ENCODE measurements at places on chromosomes 13 and 19. TPM values are rescaled to one million over a fixed set of nuclear protein-coding genes. Genes with fewer than 3 reads are reported as not detected.

DNA sequence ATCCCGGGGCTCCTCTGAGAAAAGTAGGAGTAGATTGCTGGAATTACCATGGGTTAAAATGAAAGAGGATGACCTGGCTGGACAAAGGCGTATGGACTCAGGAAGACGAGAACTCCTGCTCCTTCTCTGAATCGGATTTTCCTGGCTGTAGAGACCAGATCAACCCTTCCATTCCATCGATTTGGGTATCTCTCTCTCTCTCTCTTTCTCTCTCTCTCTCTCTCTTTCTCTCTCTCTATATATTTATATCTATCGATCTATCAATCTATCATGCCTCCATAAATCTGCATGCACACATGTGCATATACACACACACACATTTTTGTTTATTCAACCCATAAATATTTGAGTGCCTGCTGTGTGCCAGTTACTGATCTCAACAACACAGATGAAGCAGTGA lies 234.9 kb downstream of the LMO7 start:
- no peaks in the 10 kb centered on the region for H3K4me1 ChIP-seq
- H3K27me3 ChIP-seq, result peaks cover 3% of the 10 kb centered on the region
- no peak overlapping the region for H3K27ac ChIP-seq
- no peak for DNase-seq
- no peaks in the 10 kb centered on the region for H3K36me3 ChIP-seq

GRCh38 chr19:2503521-2504109 lies 27.7 kb downstream of the GADD45B start:
- H3K4me3 ChIP-seq, result no peak overlapping the region
- H3K27me3 ChIP-seq, result peaks cover 9% of the 10 kb centered on the region
- H3K4me1 ChIP-seq, result peaks cover 17% of the 10 kb centered on the region
- H3K27ac ChIP-seq, result peak overlapping the region; percentile 81
- no peak for DNase-seq

GRCh38 chr13:47168066-47168465 lies 271.2 kb upstream of the HTR2A start:
- H3K4me3 ChIP-seq, result no peak overlapping the region
- no peak for DNase-seq
- H3K36me3 ChIP-seq, result no peaks in the 10 kb centered on the region

DNA sequence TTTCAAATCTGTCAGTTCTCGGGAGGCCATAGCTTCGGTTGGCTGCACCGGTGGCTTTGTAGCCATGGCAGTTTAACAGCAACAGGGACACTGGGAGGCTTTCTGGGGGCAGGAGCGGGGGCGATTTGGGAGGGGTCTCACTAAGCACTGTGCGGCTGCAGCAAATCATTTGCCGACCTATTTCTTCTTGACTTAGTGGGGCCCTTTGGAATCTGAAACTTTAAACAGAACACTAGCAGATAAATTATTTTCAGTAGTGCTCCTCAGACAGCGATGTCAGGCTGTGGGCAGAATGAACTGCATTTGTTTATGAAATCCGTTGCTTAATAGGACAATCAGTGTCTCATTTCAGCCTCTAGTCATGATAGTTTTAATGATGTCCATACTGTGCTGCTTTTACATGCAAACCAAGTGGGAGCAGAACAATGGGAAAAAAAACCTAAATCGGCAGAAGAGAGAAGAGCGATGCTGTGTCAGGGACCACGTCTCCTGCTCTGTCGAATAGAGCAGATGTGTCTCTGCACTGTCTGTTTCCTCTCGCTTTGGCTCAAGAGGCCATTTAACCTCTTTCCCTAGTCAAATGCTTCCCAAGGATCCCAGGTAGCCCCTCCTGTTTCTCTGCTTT lies 211.9 kb downstream of the OLFM4 start:
- no peak overlapping the region for H3K4me3 ChIP-seq
- no peak for DNase-seq
- H3K27me3 ChIP-seq, result peaks cover 47% of the 10 kb centered on the region
- H3K4me1 ChIP-seq, result peaks cover 2% of the 10 kb centered on the region
- no peak overlapping the region for H3K27ac ChIP-seq

- H3K4me1 ChIP-seq, result no peaks in the 10 kb centered on the region
- H3K4me3 ChIP-seq, result no peak overlapping the region
- no peak overlapping the region for H3K27ac ChIP-seq
- H3K27me3 ChIP-seq, result no peaks in the 10 kb centered on the region
- H3K36me3 ChIP-seq, result peaks cover 6% of the 10 kb centered on the region
These were observed 61.4 kb downstream of the KDM4B start for GRCh38 chr19:5030136-5030820.

GRCh38 chr13:56706485-56706884 lies 434.2 kb upstream of the PRR20A start:
- no peak overlapping the region for H3K27ac ChIP-seq
- no peak overlapping the region for H3K4me3 ChIP-seq
- H3K36me3 ChIP-seq, result no peaks in the 10 kb centered on the region
- H3K27me3 ChIP-seq, result no peaks in the 10 kb centered on the region
- no peak for DNase-seq
- H3K4me1 ChIP-seq, result peaks cover 2% of the 10 kb centered on the region

DNA sequence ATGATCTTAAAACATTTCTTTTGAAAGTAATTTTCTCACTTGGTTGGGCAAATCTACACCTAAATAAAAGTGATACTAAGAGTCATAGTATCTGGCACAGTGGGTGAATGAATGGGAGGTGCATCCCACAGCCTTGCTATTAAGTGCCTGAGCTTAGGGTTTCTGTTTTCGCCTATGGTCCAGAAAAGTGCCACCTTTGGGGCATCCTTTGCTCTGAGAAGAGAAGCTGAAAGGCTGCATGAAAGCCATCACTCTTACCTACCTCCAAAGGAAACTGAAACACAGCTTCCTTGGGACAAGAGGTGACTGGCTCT lies 55.6 kb upstream of the AKAP11 start:
- no peaks in the 10 kb centered on the region for H3K27me3 ChIP-seq
- DNase-seq, result no peak
- no peak overlapping the region for H3K27ac ChIP-seq
- no peak overlapping the region for H3K4me3 ChIP-seq
- H3K4me1 ChIP-seq, result no peaks in the 10 kb centered on the region
- peaks cover 5% of the 10 kb centered on the region for H3K36me3 ChIP-seq

- H3K4me3 ChIP-seq, result no peak overlapping the region
- H3K27me3 ChIP-seq, result no peaks in the 10 kb centered on the region
- no peak overlapping the region for H3K27ac ChIP-seq
- no peaks in the 10 kb centered on the region for H3K4me1 ChIP-seq
These were observed 9.4 kb downstream of the SAMD4B start for GRCh38 chr19:39351537-39352064.

- H3K4me3 ChIP-seq, result no peak overlapping the region
- peaks cover 46% of the 10 kb centered on the region for H3K36me3 ChIP-seq
- no peaks in the 10 kb centered on the region for H3K4me1 ChIP-seq
These were observed 12.6 kb downstream of the RB1 start for GRCh38 chr13:48315969-48316650.

DNA sequence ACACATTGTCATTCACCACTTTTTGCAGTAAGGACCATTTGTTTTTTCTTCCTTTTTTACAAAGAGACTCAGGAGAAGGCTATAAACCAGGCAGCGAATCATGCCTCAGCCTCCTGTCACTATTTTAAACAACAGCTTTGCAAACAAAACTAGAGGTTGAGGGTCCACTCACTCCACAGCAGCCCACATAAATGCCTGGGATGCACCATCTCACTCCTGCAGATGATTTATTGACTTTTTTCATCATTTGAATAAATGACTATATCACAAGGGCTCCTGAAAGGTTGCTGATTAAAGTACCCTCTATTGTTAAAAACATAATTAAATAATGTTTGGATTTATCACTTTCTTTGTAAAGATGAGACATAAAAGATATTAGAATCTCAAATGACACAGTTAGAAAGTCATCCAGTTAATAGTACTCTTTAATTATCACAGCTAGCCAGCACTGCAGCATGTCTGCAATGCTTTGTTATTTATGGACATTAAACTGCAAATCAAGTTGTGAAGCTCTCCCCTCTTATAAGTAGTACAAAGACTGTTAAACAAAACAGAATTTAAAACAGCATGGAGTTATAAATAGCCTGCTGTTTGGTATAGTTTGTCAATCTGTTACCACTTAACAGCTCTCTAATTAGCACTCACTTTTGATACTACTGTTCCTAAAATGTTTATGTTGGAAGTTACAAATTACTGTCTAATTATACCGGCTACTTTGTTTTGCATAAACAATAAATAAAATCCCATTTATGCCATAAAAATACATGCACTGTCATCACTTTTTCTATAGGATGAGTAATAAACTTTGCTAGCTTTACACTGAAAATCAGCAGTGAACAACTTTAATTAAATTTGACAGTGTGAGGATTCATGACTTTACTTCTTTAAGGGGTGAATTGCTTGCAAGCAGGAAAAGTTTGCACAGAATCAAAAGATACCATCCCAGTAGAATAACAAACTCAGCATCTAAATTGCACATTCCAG lies 853.2 kb downstream of the UQCRFS1 start:
- H3K4me1 ChIP-seq, result no peaks in the 10 kb centered on the region
- no peak overlapping the region for H3K4me3 ChIP-seq
- no peak for DNase-seq
- H3K36me3 ChIP-seq, result no peaks in the 10 kb centered on the region
- H3K27ac ChIP-seq, result no peak overlapping the region

The RASGRP4 gene
- not detected for total RNA-seq

The SIGLEC10 gene
- not detected for total RNA-seq

The CYP2S1 gene
- total RNA-seq, result 4.0 TPM

The EXOSC5 gene
- 17.0 TPM for total RNA-seq

The KCNRG gene
- 1.3 TPM for total RNA-seq

The TRAPPC5 gene
- 88.8 TPM for total RNA-seq
